ENCODE measurements at places on chromosomes 13 and 19.

DNA sequence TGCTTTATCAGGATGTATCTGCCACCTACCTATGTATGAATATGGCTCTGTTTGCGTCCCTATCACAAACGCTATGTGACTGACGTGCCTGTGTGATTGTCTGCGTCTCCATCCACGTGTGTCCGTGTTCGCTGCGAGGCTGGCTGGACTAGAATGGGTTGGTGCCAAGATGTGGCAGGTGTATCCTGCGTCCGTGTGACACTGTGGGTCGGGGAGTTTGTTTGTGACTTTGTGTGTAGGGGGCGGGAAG is 6.7 kb upstream of the HOOK2 start:
- peaks cover 44% of the 10 kb centered on the region for H3K4me1 ChIP-seq
- no peaks in the 10 kb centered on the region for H3K27me3 ChIP-seq
- H3K4me3 ChIP-seq = peak overlapping the region; percentile 86
- H3K27ac ChIP-seq = peak overlapping the region; percentile 98
- no peaks in the 10 kb centered on the region for H3K36me3 ChIP-seq

DNA sequence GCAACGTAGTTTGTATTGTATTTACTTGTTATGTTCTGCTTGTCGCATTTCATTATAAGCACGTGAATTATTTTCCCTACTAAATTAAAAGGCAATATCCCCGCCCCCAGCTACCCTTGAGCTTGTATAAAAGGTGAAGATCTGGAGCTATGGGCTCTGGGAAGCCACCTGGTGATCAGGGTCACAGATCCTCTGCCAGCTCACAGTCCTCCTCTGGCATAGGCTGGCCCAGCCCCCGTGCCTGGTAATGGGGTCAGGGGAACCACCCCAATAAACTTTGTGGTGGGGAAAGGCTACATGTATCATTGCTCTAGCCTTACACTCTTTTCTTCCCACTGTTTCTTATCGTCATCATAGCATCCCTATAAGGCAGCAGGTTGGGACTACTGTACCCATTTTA is 190.2 kb upstream of the TSHZ3 start:
- no peaks in the 10 kb centered on the region for H3K4me1 ChIP-seq
- H3K27ac ChIP-seq = no peak overlapping the region
- DNase-seq = no peak

DNA sequence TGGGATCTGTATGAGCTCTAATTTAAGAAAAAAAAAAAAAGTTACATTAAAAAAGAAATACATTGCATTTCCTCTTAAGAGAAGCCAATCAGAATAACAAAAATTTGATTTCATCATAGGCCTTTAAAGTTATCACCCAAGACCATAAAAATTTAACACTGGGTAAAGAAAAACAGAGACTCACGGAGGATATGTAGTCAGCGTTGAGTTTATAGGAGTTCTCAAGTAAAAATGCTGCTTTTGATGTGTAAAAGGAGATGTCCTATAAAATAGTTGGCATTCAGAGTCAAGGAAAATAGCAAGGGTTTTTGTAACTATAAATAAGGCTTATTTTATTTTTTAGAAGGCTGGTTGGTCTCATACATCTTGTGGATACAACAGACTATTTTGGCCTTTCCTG is 191.1 kb downstream of the EFNB2 start:
- H3K27me3 ChIP-seq = peaks cover 4% of the 10 kb centered on the region
- no peaks in the 10 kb centered on the region for H3K4me1 ChIP-seq
- no peak overlapping the region for H3K4me3 ChIP-seq
- DNase-seq = no peak

GRCh38 chr13:97267418-97268059 is 45.4 kb downstream of the MBNL2 start:
- no peak for DNase-seq
- no peak overlapping the region for H3K27ac ChIP-seq
- H3K36me3 ChIP-seq = peaks cover 27% of the 10 kb centered on the region
- peaks cover 19% of the 10 kb centered on the region for H3K4me1 ChIP-seq
- no peak overlapping the region for H3K4me3 ChIP-seq

DNA sequence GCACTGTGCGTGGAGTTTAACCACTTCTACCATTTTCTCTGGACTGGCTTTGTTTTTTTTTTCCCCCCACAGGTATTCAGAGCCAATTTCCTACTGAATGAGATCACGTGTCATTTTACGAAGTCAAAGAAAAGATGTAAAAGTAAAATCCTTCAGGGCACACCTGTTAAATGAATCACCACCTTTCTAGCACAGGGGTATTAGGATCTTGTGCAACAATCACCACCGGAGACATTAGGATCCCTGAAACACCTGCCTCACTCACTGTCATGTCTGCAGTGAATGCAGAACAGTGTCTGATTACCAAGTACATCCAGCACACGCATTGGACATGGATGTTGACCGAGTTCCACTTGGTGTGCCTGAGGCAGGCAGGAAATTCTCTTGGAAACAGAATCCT is 17.2 kb downstream of the BRD4 start:
- peak overlapping the region; percentile 15 for H3K4me3 ChIP-seq
- peak overlapping the region; percentile 63 for H3K27ac ChIP-seq
- peaks cover 90% of the 10 kb centered on the region for H3K4me1 ChIP-seq
- H3K27me3 ChIP-seq = no peaks in the 10 kb centered on the region
- H3K36me3 ChIP-seq = peaks cover 19% of the 10 kb centered on the region

GRCh38 chr19:32131005-32131404 is 214.4 kb upstream of the ZNF507 start:
- H3K36me3 ChIP-seq = no peaks in the 10 kb centered on the region
- no peaks in the 10 kb centered on the region for H3K27me3 ChIP-seq
- no peaks in the 10 kb centered on the region for H3K4me1 ChIP-seq
- no peak overlapping the region for H3K4me3 ChIP-seq
- no peak for DNase-seq

DNA sequence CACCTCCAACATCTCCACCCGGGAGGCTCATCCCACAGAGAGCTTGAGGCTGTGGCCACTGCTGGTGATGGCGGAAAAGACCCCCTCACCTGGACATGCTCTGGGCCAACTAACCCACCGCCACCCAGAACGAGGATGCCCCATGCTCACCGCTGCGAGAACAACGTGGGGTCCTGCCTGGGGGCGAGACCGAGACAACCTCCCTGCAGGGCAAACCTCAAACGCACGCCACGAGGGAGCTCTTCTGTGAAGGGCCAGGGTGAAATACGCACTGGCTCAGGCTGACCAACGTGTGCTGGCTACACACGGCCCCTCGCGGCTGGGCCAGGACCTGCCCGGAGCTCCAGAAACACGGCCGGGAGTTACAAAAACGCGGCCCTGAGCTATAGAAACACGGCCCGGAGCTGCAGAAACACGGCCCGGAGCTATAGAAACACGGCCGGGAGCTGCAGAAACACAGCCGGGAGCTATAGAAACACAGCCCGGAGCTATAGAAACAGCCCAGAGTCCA is 19.0 kb upstream of the PLPP2 start:
- H3K27me3 ChIP-seq = no peaks in the 10 kb centered on the region
- H3K36me3 ChIP-seq = peaks cover 62% of the 10 kb centered on the region
- no peaks in the 10 kb centered on the region for H3K4me1 ChIP-seq
- H3K4me3 ChIP-seq = no peak overlapping the region
- DNase-seq = no peak

DNA sequence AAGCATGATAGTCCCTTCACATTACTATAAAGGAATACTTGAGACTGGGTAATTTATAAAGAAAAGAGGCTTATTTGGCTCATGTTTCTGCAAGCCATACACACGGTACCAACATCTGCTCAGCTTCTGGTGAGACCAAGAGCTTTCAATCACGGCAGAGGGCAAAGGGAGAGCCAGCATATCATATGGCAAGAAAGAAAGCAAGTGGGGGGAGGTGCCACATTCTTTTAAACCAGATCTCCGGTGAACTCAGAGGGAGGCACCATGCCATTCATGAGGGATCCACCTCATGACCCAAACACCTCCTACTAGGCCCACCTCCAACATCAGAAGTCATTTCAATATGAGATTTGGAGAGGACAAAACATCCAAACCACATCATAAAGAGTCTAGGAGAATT is 20.3 kb downstream of the XPO4 start:
- no peak for DNase-seq
- H3K27ac ChIP-seq = no peak overlapping the region
- H3K4me1 ChIP-seq = peaks cover 37% of the 10 kb centered on the region
- H3K4me3 ChIP-seq = no peak overlapping the region
- no peaks in the 10 kb centered on the region for H3K27me3 ChIP-seq
- H3K36me3 ChIP-seq = peaks cover 26% of the 10 kb centered on the region

DNA sequence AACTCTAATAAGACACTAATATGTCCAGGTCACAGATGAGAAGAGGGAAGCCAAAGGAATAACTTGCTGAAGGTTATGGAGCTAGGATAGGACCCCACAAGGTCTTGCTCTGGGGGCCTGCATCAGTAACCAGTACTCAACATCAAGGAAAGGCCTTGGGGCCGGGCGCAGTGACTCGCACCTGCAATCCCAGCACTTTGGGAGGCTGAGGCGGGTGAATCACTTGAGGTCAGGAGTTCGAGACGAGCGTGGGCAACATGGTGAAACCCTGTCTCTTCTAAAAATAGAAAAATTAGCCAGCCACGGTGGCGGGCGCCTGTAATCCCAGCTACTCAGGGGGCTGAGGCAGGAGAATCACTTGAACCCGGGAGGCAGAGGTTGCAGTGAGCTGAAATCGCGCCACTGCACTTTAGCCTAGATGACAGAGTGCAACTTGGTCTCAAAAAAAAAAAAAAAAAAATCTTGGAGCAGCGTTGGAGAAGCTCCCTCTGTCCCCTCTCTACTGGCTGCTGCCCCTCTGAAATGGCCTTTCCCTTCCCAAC is 1.8 kb downstream of the LONP1 start:
- no peaks in the 10 kb centered on the region for H3K27me3 ChIP-seq
- peaks cover 27% of the 10 kb centered on the region for H3K4me1 ChIP-seq
- peaks cover 30% of the 10 kb centered on the region for H3K36me3 ChIP-seq
- DNase-seq = no peak
- H3K27ac ChIP-seq = peak overlapping the region; percentile 35
- peak overlapping the region; percentile 89 for H3K4me3 ChIP-seq

DNA sequence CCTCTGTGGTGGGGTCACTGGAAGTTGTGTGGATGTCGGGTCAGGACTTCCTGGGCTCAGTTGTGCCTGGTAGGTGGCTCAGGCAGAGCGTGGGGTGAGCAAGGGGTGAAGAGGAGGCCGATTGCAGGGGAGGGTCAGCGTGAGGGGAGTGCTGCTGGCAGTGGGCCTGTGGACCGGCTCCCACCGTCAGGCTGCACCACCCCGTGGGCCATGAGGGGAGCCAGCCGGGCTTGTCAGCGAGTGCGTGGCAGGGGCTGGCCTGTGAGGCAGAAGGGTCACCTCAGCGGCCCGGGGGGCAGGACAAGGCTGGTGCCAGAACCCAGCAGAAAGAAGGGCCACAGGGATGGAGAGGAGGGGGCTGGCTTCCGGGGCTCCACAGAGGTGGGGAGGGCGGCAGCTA is 13.3 kb downstream of the RAB8A start:
- no peak for DNase-seq
- H3K27ac ChIP-seq = no peak overlapping the region
- no peaks in the 10 kb centered on the region for H3K27me3 ChIP-seq
- H3K4me3 ChIP-seq = no peak overlapping the region

DNA sequence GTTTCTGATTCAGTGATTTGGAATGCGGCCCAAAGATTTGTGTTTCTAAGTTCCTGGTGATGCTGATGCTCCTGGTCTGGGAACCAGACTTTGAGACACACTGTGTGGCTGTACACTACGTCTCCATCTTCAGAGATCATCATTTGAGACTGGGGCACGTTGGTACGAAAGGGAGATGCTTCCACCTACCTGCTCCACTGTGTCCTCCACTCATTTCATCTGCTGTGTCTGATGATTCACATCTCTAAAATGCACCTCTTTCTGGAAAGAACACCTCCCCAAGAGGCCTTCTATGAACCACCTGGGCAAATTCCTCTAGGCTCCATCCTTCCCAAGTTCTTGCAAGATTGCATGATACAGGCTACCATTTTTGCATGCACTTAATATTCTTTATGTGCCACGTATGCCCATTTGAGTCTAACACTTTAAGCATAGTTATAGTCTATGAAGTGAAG is 58.6 kb downstream of the ERCC5 start:
- no peak overlapping the region for H3K4me3 ChIP-seq
- no peaks in the 10 kb centered on the region for H3K36me3 ChIP-seq
- H3K27me3 ChIP-seq = peaks cover 28% of the 10 kb centered on the region
- H3K4me1 ChIP-seq = no peaks in the 10 kb centered on the region
- no peak overlapping the region for H3K27ac ChIP-seq
- DNase-seq = no peak
